ENCODE measurements at places on chromosomes 6 and 20.

DNA sequence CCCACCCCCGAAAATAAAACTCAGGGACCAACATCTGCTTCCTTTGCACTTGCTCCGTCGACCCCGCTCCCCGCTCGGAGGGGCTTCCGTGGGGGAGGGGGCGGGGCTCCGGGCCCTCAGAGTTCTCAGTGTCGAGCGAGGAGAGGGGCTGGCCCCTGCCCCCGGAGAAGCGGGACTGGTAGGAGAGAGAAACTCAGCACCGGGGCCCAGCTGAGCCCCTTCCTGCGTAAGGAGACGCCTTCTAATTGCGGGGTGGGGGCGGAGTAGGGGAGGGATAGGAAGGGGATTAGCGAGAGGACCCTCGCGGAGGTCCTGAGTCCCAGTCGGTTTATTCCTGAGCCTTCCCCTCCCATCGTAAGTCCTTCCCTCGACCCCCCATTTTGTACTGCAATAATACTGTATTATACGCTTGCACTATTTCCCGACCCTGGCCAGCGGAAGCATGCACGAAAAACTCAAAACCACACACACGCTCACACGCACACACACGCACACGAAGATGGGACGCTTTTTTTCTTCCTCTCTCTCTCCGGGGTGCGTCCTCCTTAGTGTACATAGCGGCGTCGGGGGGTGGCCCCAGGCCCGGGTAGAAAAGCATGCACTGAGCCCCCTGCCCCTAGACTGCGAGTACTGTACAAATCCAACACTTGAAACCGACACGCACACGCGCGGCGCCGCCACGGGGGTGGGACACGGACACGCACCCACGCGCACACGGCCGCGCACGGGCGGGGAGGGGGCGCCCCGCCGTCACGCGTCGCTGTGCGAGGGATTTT is 22.1 kb upstream of the SLC22A7 start:
- peak; percentile 12 for DNase-seq

DNA sequence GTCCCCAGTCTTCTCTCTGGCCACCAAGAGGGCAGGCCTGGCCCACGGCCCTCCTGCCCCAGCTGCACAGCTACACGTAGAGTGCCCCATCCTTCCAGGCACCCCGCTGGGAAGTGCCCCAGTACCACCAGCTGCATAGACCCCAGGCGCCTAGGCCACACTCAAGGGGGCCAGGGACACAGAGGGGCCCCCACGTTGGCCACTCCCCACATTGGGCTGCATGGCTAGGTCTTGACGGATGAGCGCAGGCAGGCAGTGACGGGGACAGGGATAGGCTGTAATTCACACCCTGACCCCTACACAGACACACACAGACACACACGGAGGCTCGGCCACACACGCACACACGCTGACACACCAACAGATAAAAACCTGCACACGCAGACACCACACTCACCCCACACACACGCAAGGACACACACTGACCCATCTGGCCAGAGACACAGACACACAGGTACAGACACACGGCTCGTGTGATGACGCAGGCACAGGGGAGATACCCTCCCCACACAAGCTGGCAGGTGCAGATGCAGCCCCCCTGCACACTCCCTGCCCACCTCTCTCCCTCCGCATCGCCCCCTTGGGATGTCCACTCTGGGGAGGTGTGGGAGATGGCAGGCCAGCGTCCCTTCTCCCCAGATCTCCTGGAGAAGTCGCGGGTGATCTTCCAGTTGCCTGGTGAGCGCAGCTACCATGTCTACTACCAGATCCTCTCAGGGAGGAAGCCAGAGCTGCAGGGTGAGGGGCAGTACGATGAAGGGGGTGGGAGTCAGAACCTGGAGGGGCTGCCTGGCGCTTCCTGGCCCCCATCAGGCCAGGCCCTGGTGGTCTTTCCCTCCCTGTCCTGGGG is 30.0 kb downstream of the MYH7B start:
- DNase-seq = no peak

GRCh38 chr6:67131827-67132226 is 1424.8 kb upstream of the EYS start:
- DNase-seq = no peak

- no peak for DNase-seq
Observed at GRCh38 chr6:23036406-23036983, 467.1 kb downstream of the HDGFL1 start.
